HEK293T (cell line): ENCODE measurements at places on chromosomes 13 and 19.

DNA sequence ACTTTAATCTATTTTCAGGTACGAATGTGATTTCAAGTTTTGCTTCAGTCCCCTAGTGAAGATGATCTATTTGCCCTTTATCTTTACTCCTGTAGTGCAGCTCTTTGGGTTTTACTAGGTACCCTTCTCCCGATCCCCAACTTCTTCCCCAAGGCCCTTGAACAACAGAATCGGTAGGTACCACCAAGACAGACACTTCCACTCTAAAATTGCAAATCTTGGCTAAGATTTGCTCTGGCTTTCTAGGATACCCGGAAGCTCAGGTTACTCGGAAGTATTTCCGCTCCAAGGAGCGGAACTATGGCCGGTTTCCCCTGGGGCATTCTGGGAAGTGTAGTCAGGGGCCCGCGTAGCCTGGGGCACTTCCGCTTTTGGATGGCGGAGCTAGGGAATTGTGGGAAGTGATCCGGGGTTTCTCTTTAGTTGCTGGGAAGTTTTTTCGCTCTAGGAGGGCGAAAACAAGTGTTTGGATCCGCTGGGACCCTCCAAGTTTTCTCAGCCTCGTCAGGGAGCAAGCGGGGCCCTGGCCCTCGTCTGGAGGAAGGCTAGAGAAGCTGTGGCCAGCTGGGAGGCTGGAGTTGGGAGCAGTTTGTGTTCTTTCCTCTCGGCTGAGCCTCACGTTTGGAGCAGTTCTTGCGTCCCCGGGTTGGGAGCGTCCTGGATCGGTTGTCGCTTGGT, 5.1 kb upstream of the ZNF227 start:
- DNase-seq, result peak; percentile 84

DNA sequence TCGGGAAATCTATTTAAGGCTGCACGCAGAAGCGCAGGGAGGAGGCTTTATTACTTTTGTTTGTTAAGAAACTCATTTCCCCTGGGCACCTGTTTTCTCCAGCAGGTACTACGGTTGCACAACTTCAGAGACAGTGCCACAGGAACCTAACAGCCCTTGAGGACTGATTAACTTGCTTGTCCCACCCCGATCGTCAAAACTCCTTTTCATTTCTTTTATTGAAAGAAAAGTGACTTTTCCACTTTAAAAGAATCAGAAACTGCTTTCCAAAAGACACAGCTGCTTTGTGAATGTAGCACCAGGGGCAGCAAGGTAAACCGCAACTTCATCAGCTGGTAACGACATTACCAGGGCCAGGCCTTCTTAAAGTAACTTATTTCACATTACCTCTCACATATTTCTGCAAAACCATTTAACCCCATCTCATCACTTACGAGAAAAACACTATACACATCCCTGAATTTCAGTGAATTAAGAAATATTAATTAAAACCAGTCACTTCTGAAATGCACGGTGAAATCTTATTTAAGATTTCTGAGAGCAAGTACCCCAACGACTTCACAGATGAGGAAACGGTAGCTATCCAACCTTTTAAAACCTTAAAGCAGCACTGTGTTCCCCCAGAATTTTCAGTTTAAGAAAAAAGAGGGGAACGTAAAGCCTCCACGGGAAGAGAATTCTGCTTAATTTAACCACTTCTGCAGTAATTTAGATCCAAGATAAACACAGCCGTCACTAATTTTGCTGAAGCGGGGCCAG, 1.4 kb downstream of the ANKRD10 start:
- DNase-seq, result no peak

GRCh38 chr19:51800473-51801244, 5.7 kb downstream of the FPR3 start:
- DNase-seq, result no peak

GRCh38 chr13:26896986-26897668, 136.5 kb upstream of the GPR12 start:
- no peak for DNase-seq

GRCh38 chr13:48923376-48923775, 52.3 kb upstream of the FNDC3A start:
- no peak for DNase-seq

DNA sequence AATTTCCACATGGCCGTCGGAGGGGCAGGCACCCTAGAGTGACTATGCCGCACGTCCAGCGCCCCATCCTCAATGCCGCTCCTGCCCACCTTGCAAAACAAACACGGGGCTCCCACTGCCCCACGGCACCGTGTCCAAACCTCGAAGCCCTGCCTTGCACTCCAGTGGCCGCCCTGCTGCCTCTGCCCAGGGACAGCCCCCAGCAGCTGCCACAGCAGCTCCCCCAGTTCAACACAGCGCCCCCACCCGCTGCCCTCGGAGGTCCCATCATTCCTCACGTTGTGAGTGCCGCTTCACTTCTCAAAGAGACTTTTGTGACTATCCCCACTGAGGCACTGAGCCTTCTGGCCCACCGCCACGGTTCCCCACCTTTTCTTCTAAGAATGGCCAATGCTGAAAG, 22.3 kb upstream of the TMEM160 start:
- no peak for DNase-seq

- no peak for DNase-seq
These were observed 34.3 kb upstream of the SHKBP1 start for GRCh38 chr19:40542202-40542859.

- DNase-seq, result no peak
These were observed 6.4 kb downstream of the ANGPTL4 start for GRCh38 chr19:8370176-8371010.

GRCh38 chr13:50844084-50844875, 788 bp upstream of the DLEU7 start:
- no peak for DNase-seq

GRCh38 chr13:23321535-23322241, 111.8 kb downstream of the SACS start:
- no peak for DNase-seq

GRCh38 chr19:405121-405965, 3.6 kb downstream of the C2CD4C start:
- DNase-seq, result no peak

DNA sequence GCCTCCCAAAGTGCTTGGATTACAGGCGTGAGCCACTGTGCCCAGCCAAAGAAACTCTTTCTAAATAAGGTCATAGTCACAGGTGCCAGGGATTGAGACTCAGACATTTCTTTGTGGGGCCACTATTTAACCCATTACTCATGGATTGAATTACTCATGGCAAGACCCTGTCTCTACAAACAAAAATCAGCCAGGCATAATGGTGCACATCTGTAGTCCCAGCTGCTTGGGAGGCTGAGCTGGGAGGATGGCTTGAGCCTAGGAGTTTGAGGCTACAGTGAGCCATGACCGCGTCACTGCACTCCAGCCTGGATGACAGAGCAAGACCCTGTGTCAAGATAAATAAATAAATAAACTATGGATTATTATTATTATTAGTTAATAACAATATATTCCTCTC, 3.6 kb upstream of the KLF2 start:
- no peak for DNase-seq

- no peak for DNase-seq
These were observed 109.0 kb upstream of the RNF113B start for GRCh38 chr13:98285852-98286594.

GRCh38 chr13:25752957-25753551, 298.8 kb downstream of the SHISA2 start:
- no peak for DNase-seq

DNA sequence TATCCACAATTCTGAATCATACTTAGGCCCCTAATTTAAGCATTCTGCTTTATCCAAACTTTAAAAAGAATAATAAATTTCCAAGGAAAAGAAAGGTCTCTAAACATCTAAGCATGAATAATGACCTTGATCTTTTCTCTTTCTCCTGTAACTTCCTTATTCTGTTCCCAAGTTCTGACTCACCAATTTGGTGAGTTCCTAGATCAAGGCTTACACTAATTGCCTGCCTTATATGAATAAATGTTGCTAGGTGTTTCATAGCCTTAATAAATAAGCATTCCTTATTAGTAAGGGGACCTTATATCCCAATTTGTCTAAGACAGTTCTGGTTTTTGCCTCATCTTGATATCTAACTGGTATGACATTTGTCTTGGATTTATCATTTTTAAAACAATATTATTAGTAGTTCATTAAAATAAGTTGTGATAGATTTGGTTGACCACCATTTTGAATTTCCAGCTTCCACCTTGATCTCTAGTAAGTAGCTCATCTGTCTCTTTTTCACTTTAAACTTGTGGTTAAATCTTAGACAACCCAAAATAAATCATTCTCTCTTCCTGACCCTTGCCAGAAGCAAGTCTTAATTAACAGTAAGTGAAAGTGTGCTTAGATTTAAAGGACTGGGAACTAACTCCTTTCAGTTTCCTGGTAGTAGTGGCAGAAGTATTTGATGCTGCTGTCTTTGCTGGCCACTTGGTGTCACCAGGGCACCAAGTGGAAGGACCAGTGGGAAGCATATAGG, 121.2 kb upstream of the MLNR start:
- DNase-seq, result no peak

DNA sequence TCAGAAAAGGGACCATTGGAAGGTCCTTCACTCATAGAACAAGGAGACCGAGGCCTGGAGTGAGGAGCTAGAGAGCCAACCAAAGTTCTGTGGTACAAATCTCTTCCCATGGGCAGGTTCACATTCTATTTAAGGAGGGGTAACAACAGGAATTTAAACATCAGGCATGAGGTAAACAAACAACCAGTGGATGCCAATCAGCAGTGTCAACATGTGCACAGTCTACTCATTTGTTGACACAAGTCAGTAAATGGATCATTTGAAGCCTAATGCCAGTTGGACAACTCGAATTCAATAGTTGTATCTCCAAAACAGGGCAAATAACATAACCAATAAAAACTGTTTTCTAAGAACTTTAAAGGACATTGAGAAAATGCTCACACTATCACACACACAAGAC, 6.3 kb upstream of the DOCK9 start:
- no peak for DNase-seq

DNA sequence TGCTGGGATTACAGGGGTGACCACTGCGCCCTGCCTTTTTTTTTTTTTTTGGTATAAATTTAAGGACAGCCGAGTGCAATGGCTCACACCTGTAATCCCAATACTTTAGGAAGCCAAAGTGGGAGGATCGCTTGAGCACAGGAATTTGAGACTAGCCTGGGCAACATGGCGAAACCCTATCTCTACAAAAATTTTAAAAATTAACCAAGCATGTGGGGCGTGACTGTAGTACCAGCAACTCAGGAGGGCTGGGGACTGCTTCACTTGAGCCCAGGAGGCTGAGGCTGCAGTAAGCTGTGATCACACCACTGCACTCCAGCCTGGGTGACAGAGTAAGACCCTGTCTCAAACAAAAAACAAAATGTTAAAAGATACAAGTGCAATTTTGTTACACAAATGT, 21.5 kb downstream of the ZNF574 start:
- DNase-seq, result no peak

DNA sequence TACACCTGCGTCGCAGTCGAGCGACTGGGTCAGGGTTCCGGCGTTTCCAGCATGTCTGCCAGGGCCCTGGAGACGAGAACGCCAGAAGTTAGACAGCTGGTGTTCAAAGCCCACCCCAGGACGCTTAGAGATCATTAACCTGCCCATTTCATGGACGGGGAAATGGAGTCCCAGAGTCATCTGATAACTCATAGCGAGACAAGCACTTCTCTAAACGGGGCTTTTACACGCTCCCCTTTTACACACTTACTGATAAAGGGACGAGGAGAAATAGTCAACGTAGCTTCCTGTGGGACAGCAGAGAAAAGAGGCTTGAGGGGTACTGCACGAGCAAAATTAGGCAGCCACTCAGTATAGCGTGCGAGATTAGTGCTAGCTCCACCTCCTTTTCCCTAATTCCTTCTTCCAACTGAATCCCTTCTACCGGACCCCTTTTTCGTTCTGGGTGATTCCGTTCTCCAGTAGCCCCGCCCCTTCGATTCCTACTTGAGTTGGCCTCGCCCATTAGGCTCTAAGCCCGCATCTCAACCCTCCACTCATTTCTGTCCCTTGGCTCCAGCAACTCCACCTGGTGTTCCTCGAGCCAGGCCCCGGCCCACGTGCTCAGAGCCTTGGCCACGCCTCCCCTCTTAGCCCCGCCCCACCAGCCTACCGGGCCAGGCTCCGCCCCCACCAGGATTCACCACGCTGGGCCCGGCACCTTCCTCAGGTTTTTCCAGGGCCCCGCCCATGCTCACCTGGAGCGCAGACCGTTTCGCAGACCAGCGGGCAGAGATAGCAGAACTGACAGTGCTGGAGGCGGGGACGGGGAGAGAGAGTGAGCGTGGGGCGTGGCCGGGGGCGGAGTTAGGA, 3.7 kb downstream of the HRC start:
- DNase-seq, result peak; percentile 89

DNA sequence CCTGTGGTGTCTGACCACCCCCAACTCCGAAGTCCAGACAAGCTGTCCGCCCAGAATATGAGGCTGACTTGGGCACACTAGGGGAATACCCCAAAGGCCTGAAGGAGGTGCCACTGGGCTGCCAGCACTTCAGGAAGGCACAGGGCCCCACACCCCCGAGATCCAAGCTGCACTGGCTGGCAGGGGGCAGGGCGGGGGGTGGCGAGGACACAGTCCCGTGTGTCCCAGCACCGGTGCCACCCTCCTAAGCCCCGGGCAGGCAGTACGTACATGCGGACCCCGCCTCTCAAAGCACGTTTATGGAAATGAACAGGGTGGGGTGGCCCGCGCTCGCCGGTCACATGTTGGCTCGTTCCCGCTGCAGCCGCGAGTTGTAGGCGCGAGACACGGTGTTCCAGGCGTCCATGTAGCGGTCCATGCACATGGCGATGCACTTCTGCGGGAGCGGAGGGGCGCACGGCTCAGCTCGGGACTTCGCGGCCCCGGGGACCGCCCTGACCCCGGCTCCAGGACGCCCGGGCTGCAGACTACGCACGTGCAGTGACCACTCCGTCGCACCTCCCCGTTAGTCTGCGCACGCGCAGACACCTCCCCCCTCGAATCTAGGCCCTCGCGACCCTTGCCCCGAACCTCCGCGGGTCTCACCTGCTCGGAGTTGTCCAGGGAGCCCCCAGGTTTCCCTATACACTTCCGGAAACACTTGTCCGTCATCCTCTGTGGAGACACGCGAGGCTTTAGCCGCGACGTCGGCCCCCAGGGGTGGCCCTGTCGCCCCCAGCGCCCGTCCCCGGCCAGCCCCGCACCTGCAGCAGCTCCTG, 566 bp downstream of the TIMM13 start:
- peak; percentile 70 for DNase-seq

DNA sequence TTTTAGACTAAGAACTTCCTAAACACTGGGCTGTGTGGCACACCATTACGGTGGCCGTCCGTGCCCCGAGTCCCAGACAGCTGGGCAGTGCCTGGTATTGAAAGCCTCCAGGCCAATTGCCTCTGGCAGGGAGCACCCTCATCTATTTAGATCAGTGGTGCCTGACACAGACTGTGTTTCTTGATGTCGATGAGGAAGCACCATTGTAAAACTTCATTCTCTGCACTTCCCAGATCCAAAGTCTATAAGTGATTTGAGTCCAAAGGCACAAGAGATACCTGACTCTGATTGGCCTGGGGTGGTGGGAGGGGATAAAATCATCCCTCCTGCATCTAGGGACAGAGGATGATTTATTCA, 8.5 kb upstream of the STK24 start:
- DNase-seq, result no peak

DNA sequence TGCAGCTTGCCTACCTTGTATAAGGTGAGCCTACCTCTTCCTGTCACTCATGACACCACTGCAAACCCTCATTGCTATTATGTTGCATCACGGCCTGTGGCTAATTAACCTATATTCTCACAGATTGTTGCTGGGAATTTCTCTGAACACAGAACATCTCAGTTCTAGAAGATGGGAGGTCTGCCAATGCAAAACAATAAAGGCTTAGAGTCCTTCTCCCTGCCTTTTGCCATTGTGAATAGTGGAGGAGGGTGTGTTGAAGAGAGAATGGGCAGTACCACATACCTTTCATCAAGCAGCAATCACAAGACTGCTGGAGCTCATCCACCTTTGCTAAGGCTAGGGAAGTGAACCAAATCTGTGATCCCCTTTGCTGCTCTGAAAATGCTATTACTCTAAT, 34.4 kb downstream of the WDFY2 start:
- DNase-seq, result no peak
